ENCODE measurements at places on chromosomes 16 and 17. TPM values are rescaled to one million over a fixed set of nuclear protein-coding genes. Genes with fewer than 3 reads are reported as not detected.

DNA sequence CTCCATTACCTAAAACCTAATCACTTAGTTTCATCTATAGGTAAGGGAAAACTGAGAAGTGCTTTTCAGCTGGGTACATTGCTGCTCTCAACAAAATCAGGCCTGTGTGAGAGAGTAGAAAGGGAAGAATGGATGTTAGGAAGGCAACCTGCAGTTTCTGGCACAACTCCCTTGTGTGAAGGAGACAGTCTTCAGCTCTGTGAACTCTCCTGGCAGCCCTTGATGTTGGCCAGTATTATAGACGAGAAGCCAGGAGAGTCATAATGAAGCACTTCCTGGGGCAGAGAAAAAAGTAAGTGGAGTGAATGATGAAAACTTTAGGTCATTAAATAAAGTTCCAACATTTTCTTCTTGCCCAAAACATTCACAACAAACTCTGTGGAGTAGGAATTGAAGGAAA, 260.1 kb downstream of the IRX3 start:
- no peak for DNase-seq

DNA sequence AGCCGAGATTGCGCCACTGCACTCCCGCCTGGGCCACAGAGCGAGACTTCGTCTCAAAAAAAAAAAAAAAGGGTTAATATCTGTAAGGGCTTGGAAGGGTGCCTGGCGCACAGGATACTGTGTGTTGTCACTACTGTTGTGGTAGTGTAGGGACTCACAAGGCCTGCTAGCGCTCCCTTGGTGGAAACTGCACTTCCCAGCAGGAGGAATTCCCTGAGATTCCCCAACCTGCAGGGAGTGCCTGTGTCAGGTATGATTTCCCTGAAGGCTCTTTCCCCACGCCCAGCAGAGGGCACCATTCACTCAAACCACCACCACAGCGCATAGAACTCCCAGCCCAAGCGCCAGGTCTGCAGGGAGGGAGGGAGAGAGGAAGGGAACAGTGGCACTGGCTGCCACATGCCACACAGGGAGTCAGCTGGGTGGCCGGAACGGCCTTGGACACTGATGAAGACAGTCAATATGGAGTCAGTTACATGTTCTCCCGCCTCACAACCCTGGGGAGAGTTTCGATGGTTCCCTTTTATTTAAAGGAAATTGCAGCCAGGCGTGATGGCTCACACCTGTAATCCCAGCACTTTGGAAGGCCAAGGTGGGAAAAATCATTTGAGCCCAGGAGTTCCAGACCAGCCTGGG, 32.7 kb upstream of the CDH1 start:
- peak; percentile 69 for DNase-seq

DNA sequence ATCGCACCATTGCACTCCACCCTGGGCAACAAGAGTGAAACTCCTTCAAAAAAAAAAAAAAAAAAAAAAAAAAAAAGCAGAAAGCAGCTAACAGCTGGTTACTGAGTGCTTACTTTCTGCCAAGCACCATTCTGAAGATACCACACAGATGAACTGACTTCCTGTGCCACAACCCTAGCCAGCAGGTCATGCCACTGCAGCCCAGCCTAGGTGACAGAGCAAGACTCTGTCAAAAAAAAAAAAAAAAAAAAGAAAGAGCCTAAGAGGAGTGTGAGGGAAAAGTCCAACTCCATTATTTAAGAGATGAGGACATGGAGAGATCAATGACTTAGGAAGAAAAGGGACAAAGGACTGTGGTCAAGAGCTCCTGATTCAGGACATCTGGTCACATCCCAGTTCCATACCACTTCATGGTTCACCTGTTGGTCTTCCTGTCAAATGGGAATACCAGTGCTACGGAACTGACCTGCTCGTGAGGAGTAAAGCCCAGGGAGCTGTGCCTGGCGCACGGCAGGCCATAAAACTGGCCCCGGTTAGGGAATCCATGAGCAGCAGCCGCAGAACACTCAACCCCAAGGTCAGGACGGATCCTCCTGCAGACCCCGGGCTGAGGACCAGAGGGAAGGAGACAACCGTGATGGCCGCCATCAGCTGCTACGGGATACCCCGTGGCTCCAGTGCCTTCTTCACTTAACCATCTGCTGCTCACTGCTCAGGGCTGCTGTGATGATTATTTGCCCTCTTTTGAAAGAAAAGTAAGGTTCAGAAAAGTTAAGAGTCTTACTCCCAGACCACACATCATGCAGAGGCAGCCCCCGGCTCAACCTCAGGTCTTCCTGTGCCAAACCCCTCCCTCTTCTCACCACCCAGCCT, 950 bp downstream of the KLHDC4 start:
- no peak for DNase-seq

Gene VAT1L
- total RNA-seq: not detected

Measured in activated naive CD4-positive, alpha-beta T cell treated with anti-CD3 and anti-CD28 coated beads, Interleukin-2, amount 50 U/mL, for 72 hours (primary cell).